ENCODE measurements at places on chromosomes 3 and 15.

DNA sequence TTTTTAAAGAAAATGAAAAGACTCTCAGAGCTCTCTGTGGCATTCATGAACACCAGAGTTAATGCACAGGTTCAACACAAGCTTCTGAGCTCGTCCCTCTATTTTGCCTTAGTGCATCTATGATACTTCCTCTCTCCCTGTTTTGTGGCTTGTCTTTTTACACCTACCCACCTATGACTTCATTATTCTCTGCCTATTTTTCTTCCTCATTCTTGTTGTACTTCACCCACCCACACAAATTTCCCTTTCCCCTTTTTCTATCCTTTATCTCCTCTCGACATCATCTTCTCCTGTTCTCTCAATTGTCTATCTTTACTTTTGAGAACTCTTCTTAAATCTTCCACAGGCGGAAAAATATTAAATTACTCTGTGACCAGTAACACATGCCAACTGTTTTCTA is 48.6 kb downstream of the OR5H15 start:
- no peak for DNase-seq

GRCh38 chr3:57572096-57572495 is 16.0 kb downstream of the PDE12 start:
- no peak for DNase-seq

- no peak for DNase-seq
Observed at GRCh38 chr3:9066141-9066540, 102.9 kb upstream of the RAD18 start.

GRCh38 chr3:124769462-124769861 is 39.2 kb downstream of the UMPS start:
- DNase-seq: no peak

DNA sequence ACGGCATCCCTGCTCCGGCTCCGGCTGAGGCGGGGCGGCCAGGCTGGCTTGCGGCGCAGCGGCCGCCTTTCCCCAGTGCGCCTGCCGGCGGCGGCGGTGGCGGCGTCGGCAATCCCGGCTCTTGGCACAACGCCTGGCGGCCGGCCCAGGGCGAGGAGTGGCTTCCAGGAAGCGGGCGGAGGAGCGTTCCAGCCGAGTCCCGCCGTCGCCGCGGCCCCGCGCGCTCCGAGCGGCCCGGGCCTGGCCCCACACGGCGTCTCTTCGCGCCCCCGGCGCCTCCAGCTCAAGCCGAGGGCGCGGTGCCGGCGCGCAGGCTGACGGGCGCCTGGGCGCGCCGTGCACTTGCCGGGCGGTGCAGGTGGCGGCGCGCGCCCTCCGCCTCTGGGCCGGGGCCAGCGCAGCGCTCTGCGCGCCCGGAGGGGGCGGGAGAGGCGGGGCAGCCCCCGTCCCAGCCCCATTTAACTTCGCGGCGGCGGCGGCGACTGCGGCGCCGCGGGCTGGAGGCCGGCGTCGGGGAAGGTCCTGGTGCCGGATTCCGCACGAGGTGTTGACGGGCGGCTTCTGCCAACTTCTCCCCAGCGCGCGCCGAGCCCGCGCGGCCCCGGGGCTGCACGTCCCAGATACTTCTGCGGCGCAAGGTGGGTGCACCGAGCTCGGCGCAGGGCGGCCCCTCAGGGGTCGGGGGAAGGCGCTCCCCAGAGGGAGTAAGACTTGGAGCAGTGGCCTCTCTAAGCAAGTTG is at the start of gene ADAMTSL3:
TSS of gene ADAMTSL3 (plus strand) at position 485 of the 740 bp plus-strand sequence. CDS start 1,639 bp downstream, outside the sequence.
- peak; percentile 48 for DNase-seq

GRCh38 chr3:142641504-142641903 is 45.3 kb downstream of the PLS1 start:
- DNase-seq: no peak

GRCh38 chr15:86392874-86393273 is 313.2 kb downstream of the AGBL1 start:
- no peak for DNase-seq

DNA sequence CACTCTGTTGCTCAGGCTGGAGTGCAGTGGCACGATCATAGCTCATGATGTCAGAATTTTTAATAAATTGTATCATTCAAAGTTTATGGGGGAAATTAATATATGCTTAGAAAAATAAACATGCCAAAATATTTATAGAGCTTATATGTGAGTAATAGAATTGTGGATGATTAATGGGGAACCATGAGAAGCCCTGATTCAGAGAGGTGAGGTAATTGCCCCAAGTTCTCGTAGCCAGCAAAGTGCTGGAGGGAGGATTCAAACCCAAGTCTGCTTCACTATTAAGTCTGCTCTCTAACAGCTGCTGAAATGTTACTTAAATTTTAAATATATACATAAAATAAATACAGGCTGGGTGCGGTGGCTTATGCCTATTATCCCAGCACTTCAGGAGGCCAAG is 26.2 kb upstream of the IGF2BP2 start:
- no peak for DNase-seq

Measured in kidney capillary endothelial cell (primary cell).